Cardiac ventricle fibroblast (primary cell): ENCODE measurements at places on chromosomes 6 and 20. TPM values are rescaled to one million over a fixed set of nuclear protein-coding genes. Genes with fewer than 3 reads are reported as not detected.

Gene KCNK16
- total RNA-seq = not detected in 2 replicates

Gene SPDEF
- total RNA-seq = not detected in 2 replicates

Gene OR12D3
- total RNA-seq = not detected in 2 replicates

Gene SAPCD1
- 0.44 and 0.50 TPM in 2 replicates for total RNA-seq

Gene GMPR
- total RNA-seq = 1.8 and 4.4 TPM in 2 replicates

Gene OPRM1
- total RNA-seq = not detected in 2 replicates

Gene ADTRP
- not detected in 2 replicates for total RNA-seq

Gene UBD
- total RNA-seq = not detected in 2 replicates

Gene C6orf132
- 0.54 and 0.94 TPM in 2 replicates for total RNA-seq
